RPMI8226 (cell line): ENCODE measurements at places on chromosomes 2 and 18.

DNA sequence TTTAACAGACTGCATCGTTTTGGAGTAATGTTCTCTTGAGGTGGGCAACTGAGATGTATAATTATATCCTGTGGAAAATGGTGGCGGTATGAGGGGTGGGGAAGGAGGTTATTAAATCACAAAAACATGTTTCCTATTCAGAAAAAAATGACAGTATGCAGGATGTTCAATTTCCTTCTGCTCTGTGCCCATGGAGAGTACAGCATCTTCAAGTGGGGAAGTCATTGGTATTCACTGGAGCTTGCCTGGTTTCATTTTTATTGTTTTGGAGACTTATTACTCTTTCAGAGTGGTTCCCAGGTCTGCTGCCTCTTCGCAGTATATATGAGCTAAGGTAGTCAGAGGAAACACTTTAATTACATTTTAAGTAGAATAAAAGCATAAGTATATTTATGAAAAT, 318.8 kb upstream of the RAB12 start:
- no peak for DNase-seq

DNA sequence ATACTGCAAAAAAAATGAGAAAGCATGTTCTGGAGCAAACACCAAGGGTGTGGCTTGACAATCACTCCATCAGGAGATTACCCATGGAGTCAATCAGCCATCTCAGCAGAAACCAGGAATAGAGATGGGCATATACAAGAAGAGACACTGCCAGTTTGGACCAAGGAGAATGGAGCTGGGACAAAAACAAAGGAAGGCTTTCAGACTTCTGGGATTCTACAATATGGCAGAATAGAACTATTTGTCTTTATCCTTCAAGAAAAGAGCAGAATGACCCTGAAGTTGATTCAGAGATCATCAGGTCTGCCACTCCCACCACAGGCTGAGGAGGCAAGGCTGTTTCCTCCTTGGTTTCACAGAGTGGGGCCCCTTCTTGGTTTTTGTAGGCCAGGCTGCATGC, 48.2 kb upstream of the KIF5C start:
- no peak for DNase-seq

GRCh38 chr18:62554061-62554815, 31.4 kb downstream of the ZCCHC2 start:
- no peak for DNase-seq

GRCh38 chr18:78728784-78729467, 250.7 kb upstream of the SALL3 start:
- no peak for DNase-seq
